Activated T-cell treated with anti-CD3 and anti-CD28 coated beads for 4 hours (primary cell): ENCODE measurements at places on chromosomes 16 and 17.

GRCh38 chr16:79644971-79645667 lies 44.6 kb upstream of the MAF start:
- no peak for DNase-seq

- no peak for DNase-seq
Observed at GRCh38 chr16:70809392-70810060, 8.6 kb upstream of the VAC14 start.

DNA sequence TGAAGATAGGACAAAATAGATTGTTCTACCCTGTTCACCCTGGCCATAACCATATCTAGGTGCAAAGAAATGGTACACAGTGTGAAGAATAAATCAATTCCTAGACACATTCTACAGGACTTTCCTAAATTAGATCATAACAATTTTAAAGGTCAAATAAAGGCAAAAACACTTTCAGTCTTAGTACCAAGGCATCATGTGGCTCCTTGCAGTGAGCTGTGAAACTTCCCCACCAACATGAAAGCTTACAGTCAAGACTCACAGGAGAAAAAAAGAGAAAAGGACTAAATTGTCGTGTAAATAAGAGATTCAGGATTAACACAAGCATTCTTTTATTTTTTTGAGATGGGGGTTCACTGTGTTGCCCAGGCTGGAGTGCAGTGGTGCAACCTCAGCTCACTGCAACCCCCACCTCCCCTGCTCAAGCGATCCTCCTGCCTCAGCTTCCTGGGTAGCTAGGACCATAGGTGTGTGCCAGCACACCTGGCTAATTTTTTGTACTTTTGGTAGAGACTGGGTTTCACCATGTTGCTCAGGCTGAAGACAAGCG lies 14.2 kb downstream of the NSMCE1 start:
- DNase-seq: no peak

DNA sequence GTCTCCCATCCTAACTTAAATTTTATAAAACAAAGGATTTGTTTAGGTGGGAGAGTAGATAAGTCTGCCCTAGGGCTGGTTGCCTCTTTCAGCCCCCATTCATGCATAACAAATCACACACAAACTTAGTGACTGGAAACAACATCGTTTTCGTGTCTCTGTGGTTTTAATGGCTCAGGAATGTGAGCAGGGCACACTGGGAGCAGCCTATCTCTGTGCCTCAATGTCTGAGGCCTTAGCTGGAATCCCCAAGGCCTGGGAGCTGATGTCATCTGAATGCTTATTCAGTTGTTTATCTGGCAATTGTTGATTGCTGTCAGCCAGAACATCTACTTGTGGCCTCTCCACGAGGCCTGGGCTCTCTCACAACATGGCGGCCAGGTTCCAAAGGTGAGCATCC lies 101.9 kb upstream of the HSBP1 start:
- DNase-seq: no peak

GRCh38 chr17:29607557-29608195 lies 14.7 kb downstream of the ANKRD13B start:
- no peak for DNase-seq

DNA sequence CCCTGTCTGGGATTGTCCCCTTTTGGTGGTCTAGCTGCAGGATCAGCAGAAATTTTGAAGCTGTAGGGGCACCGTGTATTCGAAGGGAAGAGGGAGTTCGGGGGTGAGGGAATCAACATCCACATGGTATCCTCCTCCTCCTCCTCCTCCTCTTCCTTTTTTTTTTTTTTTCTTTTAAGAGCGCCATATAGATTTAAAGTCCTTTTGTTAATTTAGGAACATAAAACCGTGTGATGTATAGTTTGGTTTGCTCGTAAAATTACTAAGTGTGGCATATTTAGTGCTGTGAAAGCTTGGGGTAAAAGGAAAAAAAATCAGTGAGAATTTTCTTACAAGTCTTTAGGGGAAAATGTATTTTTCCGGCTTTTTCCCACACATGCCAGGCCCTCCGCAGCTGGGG lies 50.1 kb upstream of the GSE1 start:
- no peak for DNase-seq

DNA sequence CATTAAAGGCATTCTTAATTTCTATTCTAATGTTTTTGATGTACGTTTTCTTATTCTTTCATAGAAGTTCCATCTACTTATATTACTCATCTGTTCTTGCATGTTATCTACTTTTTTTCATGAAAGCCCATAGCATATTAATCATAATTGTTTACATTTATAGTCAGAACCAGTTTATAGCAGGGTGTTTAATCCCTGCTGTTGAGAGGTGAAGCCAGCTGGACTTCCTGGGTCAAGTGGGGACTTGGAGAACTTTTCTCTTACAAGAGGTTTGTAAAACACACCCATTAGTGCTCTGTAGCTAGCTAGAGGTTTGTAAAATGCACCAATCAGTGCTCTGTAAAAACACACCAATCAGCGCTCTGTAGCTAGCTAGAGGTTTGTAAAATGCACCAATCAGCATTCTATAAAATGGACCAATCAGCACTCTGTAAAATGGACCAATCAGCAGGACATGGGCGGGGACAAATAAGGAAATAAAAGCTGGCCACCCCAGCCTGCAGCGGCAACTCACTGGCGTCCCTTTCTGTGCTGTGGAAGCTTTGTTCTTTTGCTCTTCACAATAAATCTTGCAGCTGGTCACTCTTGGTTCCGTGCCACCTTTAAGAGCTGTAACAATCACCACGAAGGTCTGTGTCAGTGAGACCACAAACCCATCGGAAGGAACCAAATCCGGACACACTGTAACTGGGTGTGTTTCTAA lies 120.6 kb downstream of the TANC2 start:
- no peak for DNase-seq

GRCh38 chr16:68961778-68962402 lies 118.6 kb downstream of the TANGO6 start:
- DNase-seq: no peak

- no peak for DNase-seq
Observed at GRCh38 chr17:73203135-73203787, 10.4 kb downstream of the COG1 start.

DNA sequence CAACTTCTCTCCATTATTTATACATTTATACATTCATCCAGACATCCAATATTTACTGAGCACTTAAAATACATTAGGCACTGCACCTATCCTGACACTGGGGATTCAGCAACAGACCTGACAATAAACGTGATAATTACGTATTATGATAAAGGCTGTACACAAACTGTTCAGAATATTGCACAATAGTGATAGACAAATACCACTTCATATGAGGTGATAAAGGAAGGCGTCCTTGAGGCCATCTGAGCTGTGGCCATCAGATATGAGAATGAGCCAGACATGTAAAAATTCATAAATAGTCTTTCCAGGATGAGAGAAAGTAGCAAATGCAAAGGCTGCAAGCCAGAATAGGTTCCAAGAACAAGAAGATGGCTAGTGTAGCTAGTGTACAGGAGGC lies 8.6 kb downstream of the USP32 start:
- no peak for DNase-seq

GRCh38 chr17:58184986-58185761 lies 7.4 kb upstream of the EPX start:
- DNase-seq: no peak

- no peak for DNase-seq
Observed at GRCh38 chr17:67635681-67636080, 82.1 kb upstream of the NOL11 start.

- no peak for DNase-seq
Observed at GRCh38 chr16:2428784-2429033, 538 bp upstream of the CCNF start.

GRCh38 chr16:27840311-27841060 lies 223.0 kb downstream of the GSG1L start:
- no peak for DNase-seq

DNA sequence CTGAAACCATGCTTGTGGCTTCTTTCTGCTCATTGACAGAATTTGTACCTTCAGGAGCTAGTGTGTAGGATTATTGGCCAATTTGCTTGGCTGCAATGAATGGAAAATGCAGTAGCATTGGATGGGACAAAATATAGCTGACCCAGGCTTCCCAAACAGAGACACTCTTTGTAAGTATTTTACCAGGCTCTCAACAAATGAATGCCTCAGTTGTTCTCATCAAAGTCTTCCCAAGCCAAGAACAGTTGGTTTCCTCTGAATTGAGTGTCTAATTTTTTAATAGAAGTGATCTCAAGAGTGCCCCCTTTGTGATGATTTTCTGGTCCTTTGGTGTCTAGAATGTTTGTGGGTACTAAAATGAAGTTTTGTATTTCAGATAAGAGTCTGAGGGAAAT lies 140.9 kb downstream of the SHISA9 start:
- no peak for DNase-seq

DNA sequence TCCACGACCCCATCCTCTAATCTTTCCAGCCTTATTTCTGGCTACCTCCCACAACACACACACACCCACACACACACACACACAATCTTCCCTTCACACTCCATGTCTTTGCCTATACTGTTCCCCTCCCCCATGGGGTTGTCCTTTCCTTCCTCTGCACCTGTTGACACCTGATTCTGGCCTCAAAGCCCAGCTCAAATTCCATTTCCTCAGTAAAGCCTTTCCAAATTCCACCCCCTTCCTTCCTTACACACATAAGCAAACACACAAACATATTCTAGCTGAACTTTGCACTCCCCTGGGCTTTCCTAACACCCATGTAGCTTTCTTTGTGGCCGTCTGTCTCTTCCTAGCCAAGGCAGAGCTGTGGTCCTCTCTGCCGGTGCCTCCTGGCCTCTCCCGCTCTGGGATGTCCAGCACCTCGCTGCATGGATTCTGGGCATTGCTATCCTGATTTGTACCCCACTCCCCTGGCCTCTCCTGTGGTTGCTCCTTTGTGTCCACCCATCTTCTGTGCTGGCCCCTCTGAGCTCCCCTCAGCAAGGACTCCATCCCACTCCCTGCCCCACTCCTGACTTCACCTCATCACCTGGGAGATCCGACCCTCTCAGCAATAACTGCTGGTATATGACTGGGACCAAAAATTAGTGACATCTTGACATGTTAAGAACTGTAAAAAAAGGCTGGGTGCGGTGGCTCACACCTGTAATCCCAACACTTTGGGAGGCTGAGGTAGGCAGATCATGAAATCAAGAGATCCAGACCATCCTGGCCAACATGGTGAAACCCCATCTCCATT lies 8.4 kb upstream of the SRCIN1 start:
- DNase-seq: no peak

- DNase-seq: no peak
Observed at GRCh38 chr17:77768248-77768852, 190.2 kb upstream of the TNRC6C start.

- DNase-seq: no peak
Observed at GRCh38 chr17:47192554-47192953, 3.5 kb upstream of the CDC27 start.

GRCh38 chr17:50532452-50533024 lies at the start of gene EPN3:
TSS of gene EPN3 (plus strand) at chr17:50532735. CDS start at chr17:50536557, 3,822 bp downstream.
- no peak for DNase-seq

GRCh38 chr17:3474212-3474611 lies 1.6 kb upstream of the ASPA start:
- DNase-seq: no peak

DNA sequence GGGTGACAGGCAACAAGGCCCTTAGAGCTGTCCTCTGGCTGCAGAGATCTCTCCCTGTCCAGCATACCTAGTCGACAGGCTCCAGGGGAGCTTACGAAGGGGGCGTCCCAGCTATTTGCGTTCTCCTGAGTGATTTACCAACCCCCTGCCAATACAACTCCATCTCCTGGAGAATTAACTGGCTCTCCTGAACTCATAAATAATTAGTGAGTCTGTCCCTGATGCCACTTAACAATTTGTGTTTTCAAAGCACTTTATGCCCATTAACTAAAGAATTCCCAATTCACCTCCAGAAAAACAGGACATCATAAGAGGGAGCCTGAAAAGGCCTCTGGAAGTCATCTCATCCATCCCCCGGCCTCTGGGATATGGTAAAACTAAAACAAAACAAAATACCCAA lies 26.7 kb downstream of the SDK2 start:
- no peak for DNase-seq

DNA sequence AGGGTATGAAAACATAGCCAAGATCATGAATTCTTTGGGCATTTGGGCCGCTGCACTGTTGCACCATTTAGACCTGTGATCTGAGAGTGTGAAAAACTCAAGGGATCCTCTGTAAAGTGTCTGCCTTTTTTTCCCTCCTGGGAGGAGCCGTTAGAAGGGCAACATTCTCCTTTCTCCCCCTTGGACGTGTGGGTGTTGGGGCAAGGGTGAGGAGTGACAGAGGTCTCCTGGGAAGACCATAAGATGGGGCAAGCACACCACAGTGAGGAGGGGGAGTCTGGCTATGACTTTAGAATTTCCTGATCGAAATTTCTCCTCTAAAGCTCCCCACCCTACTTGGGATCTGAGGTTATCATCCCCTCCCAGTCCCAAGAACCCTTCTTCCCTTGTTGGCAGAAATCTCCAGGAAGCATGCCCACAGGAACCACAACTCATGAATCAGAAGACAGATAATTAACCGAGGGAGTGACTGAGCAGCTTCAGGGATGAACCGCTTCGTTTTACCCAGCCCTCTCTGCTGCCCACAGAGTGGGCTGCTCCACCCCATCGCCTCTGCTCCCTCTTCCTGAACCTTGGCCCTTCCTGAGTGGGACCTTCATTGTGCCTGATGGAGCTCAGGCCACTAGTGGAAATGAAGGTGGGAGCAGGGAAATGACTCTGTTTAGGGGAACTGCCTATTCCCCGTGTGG lies 4.2 kb downstream of the ITGB3 start:
- DNase-seq: no peak

- no peak for DNase-seq
Observed at GRCh38 chr16:27223701-27224100, 20.4 kb downstream of the KDM8 start.

DNA sequence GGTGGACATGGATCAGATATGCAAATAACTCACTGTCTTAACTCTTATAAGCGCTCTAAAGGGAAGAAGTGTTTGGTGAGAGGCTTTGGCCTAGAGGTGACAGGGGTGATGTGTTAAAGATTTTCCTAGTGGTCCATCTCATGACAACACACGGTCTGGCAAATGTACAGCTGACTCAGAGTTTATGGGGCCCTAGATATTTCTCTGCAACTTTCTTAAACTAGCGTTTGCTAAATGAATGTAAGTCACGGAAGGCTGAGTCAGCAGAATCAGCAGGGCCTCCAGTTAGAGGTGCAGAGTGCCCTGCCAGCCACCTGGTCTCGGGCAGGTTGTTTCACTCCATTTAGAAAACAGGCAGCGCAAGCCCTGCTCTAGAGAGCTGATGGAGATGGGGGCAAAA lies 40.1 kb downstream of the CLEC16A start:
- no peak for DNase-seq
